ENCODE measurements at places on chromosomes 4 and X.

GRCh38 chrX:40100141-40100536 is 2.4 kb upstream of the BCOR start:
- DNase-seq, result no peak

GRCh38 chrX:129980540-129981199 is 1.8 kb upstream of the BCORL1 start:
- no peak for DNase-seq

GRCh38 chr4:67861513-67861912 is 22.3 kb downstream of the TMPRSS11D start:
- no peak for DNase-seq

- DNase-seq, result no peak
Measured at GRCh38 chr4:152485726-152486276, 50.1 kb downstream of the FBXW7 start.

- DNase-seq, result no peak
Measured at GRCh38 chrX:11244636-11245035, 48.6 kb upstream of the AMELX start.

DNA sequence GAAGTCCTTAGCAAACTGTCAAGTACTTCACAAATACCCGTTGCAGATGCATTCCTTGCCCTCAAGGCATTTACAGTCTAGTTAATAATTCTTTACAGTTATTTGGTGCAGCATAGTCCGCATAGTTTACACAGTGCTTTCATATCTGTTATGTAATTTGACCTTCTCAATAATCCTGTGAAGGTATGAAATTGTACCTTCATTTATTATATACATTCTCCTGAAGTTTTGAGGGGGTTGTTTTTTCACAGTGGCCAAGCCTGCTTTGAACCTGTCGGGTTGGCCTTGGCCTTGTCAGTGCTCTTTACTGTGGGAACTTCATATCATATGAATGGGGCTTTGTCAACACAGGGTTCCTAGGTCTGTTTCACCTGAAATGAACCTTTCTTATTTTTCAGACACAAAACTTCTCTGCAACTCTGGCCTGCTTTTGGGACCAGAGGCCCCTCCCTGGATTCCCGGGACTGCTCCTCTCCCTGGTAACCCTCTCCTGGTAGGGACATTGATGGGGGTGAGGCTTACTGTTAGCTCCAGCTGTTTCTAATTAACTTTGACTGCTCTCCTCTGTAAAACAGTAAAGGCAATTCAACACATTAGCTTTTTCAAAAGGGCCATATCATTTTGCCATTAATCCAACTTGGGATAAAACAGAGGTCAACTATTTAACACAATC is 9.1 kb downstream of the IGFBP7 start:
- no peak for DNase-seq

DNA sequence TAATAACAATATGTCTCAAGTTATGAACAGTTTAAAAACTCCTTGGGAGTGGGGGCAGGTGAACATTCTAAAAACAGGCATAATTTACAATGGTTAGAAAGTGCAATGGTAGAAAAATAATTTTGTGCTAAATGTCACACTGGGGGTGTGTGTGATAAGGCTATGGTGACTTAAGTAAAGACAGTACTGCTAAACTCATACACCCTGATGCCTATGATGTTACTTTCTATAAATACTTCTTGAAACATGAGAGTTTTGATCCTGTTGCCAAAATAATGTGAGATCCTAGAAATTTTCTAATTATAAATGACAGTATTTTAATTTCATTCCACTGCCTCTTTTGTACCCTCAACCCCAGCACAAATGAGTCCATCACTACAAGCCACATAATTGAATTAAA is 144.2 kb downstream of the POLA1 start:
- no peak for DNase-seq

GRCh38 chr4:150237110-150237872 is 159.0 kb downstream of the DCLK2 start:
- DNase-seq, result no peak

- DNase-seq, result no peak
Measured at GRCh38 chr4:121308828-121309227, 72.0 kb downstream of the QRFPR start.

Data from NT2/D1 (cell line).